AG04449 (cell line): ENCODE measurements at places on chromosomes 11 and 22.

GRCh38 chr11:35820614-35821013 is 123.2 kb upstream of the LDLRAD3 start:
- DNase-seq: no peak

DNA sequence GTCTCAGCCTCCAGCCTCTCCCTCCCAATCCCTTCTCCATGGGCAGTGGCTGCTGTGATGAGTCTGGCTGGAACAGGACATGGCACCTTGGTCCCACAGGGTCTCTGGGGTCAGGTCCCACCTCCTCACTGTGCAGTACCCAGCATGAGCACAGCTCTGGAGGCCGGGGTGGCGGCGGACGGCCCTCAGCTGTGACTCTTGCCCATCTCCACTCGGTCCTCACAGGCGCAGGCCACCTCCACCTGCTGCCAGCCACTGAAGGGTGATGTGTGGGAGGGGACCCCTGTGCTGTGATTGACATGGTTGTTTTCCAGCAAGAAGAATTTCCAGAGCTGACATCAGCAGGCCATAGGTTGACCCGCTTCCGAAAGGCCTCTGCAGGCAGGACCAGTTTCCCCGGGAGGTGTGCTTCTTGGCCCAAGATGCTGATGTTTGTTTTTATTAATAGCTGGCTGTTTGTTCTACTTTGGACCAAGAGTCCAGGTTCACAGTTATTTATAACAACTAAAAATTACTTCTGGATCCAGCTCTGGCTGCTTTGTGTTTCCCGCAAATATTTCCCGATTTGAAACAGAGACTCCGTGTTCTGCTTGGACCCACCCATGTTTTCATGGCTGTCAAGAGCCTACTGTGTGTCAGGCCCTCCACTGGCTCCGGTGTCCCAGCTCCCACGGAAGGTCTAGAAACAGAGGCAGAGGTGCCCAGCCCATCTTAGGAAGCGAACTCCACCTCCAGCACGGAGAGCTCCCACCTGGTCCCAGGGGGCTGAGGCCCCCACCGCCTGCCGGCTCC is 45.7 kb downstream of the SCUBE1 start:
- no peak for DNase-seq

DNA sequence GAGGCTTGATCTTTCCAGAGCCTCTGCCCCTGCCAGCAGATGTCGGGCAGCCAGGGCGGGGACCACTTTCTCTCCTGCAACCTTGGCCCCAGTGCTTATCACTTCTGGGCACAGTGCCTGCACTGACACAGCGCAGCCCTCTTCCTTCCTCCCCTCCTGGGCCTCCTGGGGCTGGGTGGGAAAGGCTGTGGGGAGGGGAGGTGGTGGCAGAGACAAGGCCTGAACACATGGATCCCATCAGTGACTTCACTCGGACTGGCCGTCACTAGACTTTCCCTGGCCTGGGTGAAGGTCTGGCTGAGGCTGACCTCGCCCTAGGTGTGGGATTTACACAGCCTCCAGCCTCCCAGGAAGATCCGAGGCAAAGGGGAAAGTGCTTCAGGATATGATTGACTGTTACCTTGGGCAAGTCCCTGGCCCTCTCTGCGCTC is 68.1 kb downstream of the LRRC32 start:
- no peak for DNase-seq

DNA sequence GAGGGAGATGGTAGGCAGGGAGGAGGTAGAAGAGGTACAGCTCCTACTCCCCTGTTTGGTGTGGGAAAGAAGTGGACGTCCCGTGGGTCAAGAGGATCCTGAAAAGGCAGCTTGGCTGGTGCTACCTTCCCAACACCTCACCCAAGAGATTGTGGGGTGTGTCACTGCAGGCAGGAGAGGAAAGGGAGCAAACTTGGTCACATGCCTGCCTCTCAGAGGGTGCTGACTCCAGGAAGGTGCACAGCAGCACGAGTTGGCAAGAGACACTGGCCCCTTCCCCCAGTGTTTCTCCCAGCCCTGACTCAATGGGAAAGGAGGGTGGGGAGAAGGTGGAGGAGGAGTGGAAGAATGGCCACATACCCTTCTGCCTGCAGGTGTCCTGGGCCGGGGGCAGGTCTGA is 99.6 kb downstream of the CSNK2A3 start:
- DNase-seq: no peak

DNA sequence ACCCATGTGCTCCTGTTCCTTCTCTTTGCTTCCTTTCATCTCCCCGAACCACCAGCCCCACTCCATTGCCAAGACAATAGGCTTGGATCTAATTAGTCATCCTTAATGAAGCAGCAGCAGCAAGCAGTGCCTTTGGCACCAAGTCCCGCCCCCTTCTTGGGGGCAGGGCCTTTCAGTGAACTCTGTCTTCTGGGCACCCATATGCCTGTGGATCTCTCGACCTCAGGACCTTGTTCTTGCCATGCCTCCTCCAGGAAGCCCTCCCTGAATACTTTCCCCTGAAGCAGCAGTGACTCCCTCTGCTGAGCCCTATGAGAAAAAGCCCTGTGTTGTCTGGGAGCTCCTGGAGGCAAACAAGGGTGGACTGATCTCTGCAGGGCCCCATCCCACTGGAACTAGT is 32.1 kb downstream of the ARHGEF17 start:
- no peak for DNase-seq

GRCh38 chr11:58999291-58999680 is 60.0 kb downstream of the GLYATL1 start:
- no peak for DNase-seq
